ENCODE measurements at places on chromosomes 5 and 9.

DNA sequence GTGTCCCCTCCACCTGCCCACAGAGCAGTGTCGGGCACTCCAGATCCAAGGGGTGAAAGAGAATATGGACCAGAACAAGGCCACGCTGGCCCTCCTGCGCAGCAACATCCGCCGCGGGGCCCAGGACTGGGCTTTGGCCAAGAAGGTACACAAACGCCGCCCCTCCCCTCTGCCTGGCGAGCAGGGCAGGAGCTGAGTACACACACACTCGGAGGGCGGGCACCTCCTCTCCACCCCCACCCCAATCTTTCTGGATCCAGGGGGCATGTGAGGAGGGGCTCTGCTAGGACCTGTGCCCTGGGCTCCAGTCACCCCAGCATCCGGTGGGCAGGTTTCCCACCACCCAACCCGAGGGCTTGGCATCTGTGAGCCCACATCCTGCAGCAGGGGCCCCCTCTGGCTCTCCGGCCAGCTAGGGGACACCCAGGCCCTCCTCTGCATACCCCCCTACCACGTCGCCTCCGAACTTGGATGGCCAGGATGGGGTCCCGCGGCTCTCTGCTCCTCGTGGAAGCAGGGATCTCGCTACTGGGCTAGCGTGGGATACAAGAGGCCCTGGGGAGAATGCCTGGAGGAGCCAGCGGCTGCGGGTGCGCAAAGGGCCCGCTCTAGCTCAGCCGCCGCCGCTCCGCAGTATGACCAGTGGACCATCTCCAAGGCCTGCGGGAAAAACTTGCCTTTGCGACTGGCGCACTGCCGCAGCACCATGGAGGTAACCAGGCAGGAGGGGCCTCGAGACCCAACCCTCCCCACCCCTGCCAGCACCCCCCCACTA is 3.1 kb downstream of the CCDC183 start:
- no peak for DNase-seq

- no peak for DNase-seq
Measured at GRCh38 chr5:72189146-72189545, 81.9 kb downstream of the MAP1B start.

DNA sequence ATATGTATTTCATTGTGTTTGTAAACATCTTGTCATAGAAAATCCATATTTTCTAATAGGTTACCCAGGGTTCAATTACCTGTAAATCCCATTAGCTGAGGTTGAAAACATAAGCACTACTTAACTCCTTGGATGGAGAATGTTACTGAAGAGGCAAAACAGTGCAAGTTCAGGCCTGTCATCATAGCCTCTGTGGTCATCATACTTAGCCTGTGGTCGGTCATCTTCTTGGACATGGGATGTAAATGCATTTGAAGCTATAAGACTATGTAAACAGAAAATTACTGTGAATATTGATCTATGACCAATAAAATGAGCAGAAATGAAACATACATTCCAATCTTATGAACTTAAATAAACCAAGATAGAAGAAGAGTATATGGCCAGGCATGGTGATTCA is 164.7 kb downstream of the CHSY3 start:
- DNase-seq: no peak

GRCh38 chr9:134328841-134329575 is 2.8 kb downstream of the RXRA start:
- DNase-seq: no peak

DNA sequence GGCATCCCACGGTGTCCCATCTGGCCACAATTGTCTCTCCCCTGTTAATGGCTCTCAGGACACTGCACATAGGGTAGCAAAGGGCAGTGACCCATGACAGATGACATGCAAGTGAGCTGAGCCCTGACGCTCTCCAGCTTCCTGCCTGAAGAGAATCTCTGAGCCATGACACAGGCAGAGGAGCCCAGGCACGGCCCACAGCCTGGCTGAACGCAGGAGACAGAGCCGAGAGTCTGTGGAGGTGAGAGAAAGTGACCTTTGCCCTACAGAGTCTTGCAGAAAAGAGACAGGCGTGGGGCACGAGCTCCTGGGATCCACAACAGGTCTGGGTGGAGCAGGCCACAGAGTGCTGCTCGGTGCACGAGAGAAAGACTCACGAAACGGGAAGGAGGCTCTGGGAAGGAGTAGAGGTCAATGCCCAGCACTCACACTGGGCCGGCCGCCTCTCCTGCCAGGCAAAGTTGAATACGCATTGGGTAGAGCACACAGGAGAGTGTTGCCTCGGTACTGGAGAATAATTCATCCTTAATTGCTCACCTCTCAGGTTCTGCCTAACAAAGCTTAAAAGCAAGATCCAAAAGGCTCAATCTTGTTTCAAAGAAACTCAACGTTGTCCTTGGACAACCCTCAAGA is 90.3 kb downstream of the MRPL36 start:
- DNase-seq: no peak

GRCh38 chr5:54702470-54702869 is 184.9 kb downstream of the SNX18 start:
- no peak for DNase-seq

DNA sequence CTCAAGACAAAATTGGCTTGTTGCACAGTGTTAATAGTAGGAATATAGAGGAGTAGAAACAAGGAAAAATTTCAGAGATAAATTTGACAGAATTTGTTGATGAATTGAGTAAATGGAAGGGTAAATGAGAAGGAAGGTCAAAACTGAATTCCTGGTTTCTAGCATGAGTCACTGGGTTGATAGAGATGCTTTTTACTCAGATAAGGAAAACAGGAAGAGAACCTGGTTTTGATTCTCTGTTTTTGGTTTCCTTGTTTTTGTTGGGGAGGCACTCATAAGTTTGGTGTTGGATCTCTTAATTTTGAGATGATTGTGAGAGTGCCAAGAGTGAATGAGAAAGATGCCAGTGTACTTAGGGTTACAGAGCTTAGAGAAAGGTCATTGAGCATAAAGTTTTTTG is 7.1 kb downstream of the LRRC70 start:
- no peak for DNase-seq

GRCh38 chr5:68292316-68292715 is 76.8 kb downstream of the PIK3R1 start:
- no peak for DNase-seq

DNA sequence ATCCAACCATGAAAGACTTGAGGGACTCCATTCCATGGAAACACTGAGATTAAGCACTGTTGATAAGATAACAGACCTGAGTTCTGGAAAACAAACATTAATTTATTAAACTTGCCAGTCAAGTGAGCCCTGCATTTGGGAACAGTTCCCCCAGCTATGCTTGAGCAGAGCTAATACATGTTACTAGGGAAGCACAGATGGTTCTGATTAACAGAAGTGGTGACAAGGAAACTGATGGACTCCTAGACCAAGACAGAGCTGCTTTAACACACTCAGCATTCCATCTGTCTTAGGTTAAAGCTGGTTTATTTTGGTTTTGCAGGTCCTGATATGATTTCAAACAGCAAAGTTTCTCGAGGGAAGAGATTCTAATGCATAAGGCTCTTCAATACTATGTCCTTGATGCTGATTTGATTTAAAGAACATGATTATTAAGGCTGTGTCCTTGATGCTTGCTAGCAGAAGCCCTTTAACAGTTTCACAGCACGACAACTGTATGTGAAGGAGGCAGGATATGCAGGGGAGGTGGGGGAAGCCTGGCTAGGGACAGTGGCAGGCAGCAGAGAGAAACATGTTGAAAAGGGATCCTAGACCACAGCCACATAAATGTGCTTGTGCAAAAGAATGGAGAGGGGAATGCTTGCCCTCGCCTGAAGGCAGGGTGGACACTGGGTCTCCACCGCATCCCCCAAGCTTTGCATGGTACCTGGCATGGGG is 66.2 kb downstream of the ACTBL2 start:
- DNase-seq: no peak

DNA sequence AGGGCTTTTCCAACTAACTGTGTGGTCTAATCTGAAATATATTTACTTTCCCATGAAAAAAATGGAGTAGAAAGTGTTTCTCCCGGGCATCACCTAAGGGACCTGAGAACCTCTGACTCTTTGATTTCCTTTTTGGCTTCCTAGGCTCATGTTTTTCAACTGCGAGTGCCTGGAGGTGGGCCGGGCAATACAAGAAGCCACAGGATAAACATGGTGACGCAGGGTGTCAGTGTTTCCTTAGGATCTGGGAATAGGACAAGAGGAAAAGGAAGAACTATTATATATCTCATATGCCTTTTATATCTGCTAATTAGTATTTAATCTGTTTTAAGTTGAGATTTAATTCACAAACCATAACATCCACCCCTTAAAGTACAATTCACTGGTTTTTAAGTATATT is 11.4 kb upstream of the LECT2 start:
- DNase-seq: no peak

GRCh38 chr5:118956727-118957126 is 31.6 kb downstream of the DTWD2 start:
- DNase-seq: no peak

DNA sequence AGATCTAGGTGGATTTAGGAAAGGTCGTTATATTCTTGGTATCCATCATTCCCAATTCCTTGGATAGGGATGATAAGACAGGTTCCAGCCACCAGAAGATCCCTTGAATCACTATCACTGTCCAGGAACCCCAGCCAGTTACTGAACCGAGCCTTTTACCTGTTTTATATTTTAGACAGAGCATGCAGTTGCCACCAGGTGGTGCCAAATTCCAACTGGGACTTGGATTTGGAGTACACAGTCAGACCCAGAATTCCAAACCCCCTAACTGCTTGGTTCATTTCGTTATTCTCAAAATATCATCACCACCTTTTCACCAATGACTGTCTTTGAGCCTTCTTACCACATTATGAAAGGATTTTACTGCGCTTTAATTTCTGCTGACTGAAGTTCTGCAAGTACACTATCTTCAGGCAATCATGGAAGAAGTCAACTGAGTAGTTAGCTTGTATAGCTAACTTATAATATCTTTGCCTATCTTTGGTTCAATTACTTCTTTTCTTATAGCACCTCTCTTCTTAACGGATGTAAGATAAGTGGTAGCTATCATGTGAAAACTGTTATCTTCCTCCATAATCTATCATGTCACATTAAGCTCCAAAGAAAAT is 191.8 kb downstream of the PRR16 start:
- DNase-seq: no peak

- DNase-seq: no peak
Measured at GRCh38 chr9:82011133-82011532, 22.6 kb downstream of the SPATA31D1 start.

DNA sequence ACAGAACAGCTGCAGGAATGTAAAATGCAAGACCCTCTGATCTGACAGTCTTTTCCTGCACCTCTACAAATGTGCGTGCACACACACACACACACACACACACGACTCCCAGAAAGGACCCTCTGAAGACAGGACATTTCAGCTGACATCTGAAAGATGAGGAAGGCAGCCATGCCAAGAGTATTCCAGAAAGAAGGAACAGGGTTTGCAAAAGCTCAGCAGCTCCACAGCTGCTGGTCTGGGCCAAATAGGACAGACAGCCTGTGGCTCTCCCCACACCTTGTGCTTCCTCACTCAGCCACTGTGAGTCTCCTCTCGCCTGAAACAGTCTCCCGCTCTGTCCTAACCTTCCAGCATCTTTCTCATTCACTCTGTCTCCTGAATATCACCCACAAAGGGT is 189.0 kb downstream of the PALM2AKAP2 start:
- no peak for DNase-seq

- DNase-seq: no peak
Measured at GRCh38 chr5:177179431-177179830, 45.9 kb downstream of the NSD1 start.

DNA sequence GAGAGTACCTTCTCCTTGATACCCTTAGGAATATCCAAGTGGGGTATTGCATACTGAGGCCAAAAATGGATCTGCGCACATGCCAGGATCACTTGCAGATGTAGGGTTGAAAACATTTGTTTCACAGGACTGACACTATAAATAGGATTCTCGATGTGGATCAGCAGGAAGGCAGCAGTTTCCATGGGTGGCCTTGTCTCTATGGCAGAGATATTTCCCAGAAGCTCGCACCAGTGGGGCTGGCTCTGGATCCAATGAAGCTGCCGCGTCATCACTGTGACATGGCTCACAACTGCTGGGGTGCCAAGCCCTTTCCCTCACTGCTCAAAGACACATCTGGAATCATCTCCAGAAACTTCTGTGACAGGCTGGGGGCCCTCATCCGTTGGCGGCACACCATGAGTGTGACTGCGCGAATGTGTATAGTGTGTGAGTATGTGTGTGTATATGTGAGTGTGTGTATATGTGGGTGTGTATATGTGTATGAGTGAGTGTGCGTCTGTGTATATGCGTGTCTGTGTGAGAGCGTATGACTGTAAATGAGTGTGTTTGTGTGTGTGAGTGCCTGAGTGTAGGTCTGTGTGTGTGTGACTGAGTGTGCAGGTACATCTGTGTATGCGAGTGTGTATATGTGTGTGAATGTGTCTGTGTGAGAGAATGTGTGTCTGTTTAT is 182.5 kb downstream of the GAS1 start:
- no peak for DNase-seq

- DNase-seq: no peak
Measured at GRCh38 chr5:148913985-148914431, 87.6 kb downstream of the ADRB2 start.

DNA sequence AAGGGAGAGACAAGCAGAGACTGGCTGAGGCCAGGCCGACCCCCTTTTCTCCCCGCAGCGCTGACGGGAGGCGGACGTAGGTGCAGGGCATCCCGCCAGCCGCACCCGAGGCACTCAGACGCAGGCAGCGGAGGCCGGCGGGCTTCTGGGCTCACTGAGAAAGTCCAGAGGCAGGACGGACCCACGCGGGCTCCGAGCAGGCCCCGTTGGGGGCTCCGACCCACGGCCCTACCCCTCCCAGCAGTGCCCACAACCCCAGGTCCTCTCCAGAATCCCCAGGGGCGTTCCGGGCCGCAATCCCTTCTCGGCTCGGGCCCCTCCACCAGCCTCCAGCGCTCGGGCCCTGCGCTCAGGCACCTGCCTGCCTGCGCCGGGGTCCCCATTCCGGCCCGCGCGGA is 543 bp downstream of the MTMR12 start:
- DNase-seq: peak; percentile 35

DNA sequence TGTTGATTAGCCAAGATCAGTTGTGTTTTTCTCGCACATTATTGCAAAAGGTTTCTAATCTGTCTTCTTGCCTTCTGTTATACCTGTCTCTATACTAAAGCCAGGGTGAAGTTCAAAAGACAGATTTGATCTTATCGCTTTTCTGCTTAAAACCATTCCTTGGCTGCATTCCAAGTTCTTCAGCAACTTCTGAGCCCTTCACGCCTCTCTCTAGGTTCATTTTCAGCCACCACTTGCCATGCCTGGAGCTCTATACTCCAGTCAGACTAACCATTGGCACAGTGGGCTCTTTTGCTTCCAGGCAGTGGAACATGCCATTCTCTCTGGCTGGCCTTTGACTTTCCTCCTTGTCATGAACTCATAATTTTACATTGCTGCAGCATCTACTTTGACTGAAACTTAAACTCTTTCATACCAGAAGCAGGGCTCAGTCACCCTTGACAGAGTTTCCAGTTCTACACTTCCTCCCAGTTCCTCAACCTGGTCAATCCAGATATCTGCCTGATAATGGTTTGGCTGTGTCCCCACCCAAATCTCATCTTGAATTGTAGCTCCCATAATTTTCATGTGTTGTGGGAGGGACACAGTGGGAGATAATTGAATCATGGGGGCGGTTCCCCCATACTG is 114.4 kb downstream of the SLC12A2 start:
- DNase-seq: no peak

- no peak for DNase-seq
Measured at GRCh38 chr9:134983074-134983473, 65.4 kb upstream of the FCN1 start.

GRCh38 chr5:143752165-143752850 is 59.7 kb upstream of the HMHB1 start:
- no peak for DNase-seq
